ENCODE measurements at places on chromosomes 1 and 21. TPM values are rescaled to one million over a fixed set of nuclear protein-coding genes. Genes with fewer than 3 reads are reported as not detected.
A peak's percentile ranks its signal among the peaks of the same experiment; 100 is the strongest.

Gene OR14K1
- not detected for polyA plus RNA-seq

Gene TRIM45
- 0.72 TPM for polyA plus RNA-seq

Gene MAD2L2
- polyA plus RNA-seq: 44.0 TPM

Gene THEM5
- not detected for polyA plus RNA-seq

DNA sequence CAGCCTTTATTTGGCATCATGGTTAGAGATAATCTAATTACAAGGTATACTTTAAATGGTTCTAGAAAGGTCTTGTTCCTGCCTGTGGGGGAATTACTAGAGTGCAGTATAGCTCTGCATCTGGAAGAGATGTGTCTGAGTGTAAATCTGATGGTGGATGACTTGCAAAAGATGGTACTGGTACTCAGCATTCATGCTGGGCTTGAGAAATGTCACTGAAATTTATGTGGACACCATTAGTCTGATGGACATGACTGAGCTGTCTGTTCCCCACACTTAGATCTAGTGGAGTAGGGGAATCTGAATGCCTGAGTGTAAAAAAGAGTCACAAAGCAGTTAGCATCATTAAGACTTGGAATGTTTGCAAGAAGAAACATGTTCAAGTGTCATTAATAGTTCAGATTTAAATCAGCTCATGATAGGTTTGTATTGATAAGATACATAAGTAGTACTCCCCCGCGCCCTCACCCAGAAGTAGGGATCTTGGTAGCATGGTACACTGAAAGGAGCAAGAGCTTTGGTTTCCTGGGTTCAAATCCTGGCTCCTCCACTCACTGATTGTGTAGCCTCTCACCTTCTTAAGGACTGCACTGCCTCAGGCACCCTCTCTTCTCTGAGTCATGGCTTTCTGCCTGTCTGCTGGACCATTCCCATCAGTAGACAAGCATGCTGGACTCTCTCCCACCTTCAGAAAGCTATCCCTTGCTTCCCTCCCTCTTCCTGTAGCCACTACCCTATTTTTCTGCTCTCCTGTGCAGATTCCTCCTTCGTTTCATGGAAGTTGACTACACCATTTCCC, 292.9 kb downstream of the NFIA start:
- no peaks in the 10 kb centered on the region for H3K36me3 ChIP-seq
- DNase-seq: no peak
- no peaks in the 10 kb centered on the region for H3K4me1 ChIP-seq
- H3K27ac ChIP-seq: no peak overlapping the region

GRCh38 chr1:32393832-32394140, 455 bp downstream of the BSDC1 start:
- no peaks in the 10 kb centered on the region for H3K27me3 ChIP-seq
- peaks cover 14% of the 10 kb centered on the region for H3K4me1 ChIP-seq
- H3K27ac ChIP-seq: peak overlapping the region; percentile 91
- DNase-seq: no peak

Gene TNNI3K
- polyA plus RNA-seq: 3.1 TPM

GRCh38 chr1:152388889-152389288, 25.2 kb downstream of the CRNN start:
- H3K36me3 ChIP-seq: no peaks in the 10 kb centered on the region
- no peak overlapping the region for H3K4me3 ChIP-seq
- peaks cover 31% of the 10 kb centered on the region for H3K27me3 ChIP-seq
- no peaks in the 10 kb centered on the region for H3K4me1 ChIP-seq
- no peak overlapping the region for H3K27ac ChIP-seq

Gene HAO2
- polyA plus RNA-seq: not detected

DNA sequence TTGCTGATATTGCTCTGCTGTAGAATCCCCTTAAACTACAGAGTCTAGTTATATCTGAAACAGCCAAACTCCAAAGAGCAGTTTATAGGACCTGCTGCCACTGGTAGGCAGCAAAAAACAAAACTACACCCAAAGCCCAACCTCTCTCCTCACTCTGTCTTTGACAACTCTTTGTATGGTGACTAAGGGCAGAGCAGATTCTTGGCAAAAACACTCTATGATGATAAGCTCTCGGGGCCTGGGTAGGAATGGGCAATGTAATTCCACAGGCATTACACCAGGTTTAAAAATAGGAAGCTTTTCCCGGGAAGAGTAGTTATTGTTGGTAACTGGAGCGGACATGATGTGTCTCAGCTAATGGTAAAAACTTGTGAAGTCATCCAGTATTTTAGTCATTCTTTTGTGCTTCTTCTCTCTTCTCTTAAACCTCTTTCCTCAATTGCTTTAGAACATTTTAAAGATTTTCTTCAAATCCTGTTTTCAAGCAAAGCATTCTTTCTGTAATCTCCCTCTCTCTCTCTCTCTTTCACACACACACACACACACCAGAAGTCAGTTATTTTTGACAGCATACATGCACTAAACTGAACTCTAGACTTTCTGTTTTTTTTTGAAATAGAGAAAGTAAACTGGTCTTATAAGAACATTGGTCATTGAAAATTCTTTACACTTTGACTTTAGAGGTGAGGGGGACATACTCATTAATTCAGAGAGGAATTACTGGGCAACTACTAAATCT, 193.5 kb downstream of the PAPPA2 start:
- H3K27ac ChIP-seq: no peak overlapping the region
- no peak overlapping the region for H3K4me3 ChIP-seq
- no peaks in the 10 kb centered on the region for H3K4me1 ChIP-seq

DNA sequence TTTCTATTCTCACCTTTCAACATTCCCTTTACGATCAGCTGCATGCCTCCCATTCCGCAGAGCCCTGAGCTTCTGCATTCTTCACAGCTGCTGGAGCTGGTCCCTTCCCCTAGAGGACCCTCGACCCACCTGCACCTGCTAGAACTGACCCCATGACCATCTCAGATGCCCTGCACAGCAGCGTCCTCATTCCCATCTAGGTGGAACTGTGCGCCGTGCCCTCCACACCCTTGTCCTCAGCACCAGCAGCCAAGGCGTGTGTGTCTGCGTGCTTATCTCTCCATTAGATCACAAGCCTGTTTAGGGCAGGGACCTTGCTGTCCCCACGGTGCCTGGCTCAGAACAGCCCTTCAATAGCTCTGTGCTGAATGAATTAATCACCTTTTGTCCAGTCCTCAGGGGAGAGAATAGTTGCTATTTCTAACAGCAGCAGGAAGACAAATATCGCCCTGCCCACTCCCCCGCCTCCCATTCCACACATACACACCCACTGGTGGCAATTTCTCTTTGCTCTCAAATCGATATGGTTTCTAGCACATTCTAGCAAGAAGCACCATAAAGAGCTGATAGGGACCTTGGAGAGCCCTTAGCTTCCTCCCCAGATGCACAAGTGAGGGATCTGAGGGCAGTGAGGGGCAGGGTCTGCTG, 61.7 kb downstream of the KCNN3 start:
- H3K27ac ChIP-seq: no peak overlapping the region
- H3K4me1 ChIP-seq: peaks cover 4% of the 10 kb centered on the region
- H3K4me3 ChIP-seq: no peak overlapping the region
- no peak for DNase-seq

GRCh38 chr1:99600782-99601181, 45.1 kb upstream of the PALMD start:
- no peak for DNase-seq
- H3K27me3 ChIP-seq: no peaks in the 10 kb centered on the region
- no peak overlapping the region for H3K27ac ChIP-seq
- H3K36me3 ChIP-seq: no peaks in the 10 kb centered on the region
- H3K4me3 ChIP-seq: no peak overlapping the region
- no peaks in the 10 kb centered on the region for H3K4me1 ChIP-seq

Gene PSMD4
- polyA plus RNA-seq: 136 TPM

Gene RASSF5
- 69.7 TPM for polyA plus RNA-seq

DNA sequence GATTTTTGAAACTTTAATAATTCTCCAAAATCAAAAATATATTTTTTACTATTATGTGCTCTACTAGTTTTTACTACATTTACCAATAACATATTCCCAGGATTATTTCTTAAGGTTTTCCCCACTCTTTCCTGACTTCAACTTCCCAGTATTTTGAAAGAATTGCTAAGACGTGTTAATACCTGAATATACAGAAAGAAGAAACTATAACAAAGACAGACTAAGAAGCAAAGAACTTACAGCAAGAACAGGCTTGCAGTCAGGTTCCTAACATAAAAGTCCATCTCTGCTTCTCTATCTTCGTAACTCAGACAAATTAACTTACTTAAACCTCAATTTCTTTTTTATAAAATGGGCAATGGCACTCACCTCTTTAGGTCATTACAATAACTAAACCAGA, 63.2 kb downstream of the SRSF11 start:
- no peak for DNase-seq
- H3K4me1 ChIP-seq: no peaks in the 10 kb centered on the region
- H3K4me3 ChIP-seq: no peak overlapping the region
- H3K27me3 ChIP-seq: no peaks in the 10 kb centered on the region
- H3K36me3 ChIP-seq: peaks cover 14% of the 10 kb centered on the region

Gene DPYD
- polyA plus RNA-seq: 4.2 TPM

- H3K27ac ChIP-seq: no peak overlapping the region
- DNase-seq: no peak
- no peak overlapping the region for H3K4me3 ChIP-seq
- no peaks in the 10 kb centered on the region for H3K36me3 ChIP-seq
- no peaks in the 10 kb centered on the region for H3K27me3 ChIP-seq
- no peaks in the 10 kb centered on the region for H3K4me1 ChIP-seq
Observed at GRCh38 chr1:54273092-54273794, 73.3 kb downstream of the MRPL37 start.

DNA sequence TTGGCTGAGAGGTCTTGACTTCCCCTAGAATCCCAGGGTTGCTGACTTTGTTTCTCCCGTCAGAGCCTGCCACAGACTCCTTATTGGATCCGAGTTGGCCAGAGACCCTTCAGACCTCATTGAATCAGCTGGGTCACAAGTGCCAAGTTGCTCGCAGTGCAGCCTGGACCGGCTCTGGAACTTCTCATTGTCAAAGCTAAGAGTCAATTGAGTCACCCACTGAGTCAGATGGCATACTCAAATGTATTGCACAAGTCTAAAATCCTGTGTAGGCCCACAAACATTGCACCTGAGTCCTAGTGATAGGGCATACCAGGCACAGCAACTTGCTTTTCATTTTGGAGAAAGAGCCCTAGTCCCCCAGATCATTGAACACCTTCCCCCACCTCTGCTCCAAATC, 20.4 kb upstream of the SCAF4 start:
- no peak overlapping the region for H3K4me3 ChIP-seq
- no peaks in the 10 kb centered on the region for H3K36me3 ChIP-seq
- no peaks in the 10 kb centered on the region for H3K4me1 ChIP-seq

DNA sequence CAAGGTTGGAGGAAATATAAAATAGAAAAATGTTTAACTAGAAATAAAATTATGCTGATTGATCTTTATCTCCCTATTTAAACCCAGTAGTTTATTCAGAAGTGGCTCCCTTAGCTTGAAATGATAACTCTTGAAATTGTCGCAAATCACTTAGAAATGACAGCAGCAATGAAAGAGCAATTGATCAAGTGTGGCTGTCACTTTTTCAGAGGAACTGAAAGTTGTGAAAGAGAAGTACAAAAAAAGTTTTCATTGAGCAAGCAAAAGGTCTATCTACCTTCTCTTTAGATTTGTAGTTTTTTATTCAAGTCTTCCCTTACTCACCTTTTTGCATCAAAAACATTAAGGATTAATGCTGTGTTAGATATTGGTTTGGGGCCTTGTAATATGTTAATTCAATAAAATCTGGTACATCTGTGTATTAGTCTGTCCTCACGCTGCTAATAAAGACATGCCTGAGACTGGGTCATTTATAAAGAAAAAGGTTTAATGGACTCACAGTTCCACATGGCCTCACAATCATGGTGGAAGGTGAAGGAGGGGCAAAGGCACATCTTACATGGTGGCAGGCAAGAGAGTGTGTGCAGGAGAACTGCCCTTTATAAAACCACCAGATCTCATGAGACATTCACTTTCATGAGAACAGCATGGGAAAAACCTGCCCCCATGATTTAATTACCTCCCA, 48.3 kb downstream of the LRRC8C start:
- H3K4me1 ChIP-seq: peaks cover 13% of the 10 kb centered on the region
- DNase-seq: peak; percentile 58
- no peaks in the 10 kb centered on the region for H3K27me3 ChIP-seq

GRCh38 chr1:29626726-29627125, 390.4 kb downstream of the PTPRU start:
- DNase-seq: no peak
- H3K27ac ChIP-seq: no peak overlapping the region
- no peak overlapping the region for H3K4me3 ChIP-seq
- no peaks in the 10 kb centered on the region for H3K36me3 ChIP-seq

Gene OR2M3
- polyA plus RNA-seq: not detected

Data from B cell (primary cell).